IPS-NIHi11 (cell line): ENCODE measurements at places on chromosomes 2 and 18.

- no peak for DNase-seq
Measured at GRCh38 chr2:169330555-169331198, 31.7 kb downstream of the LRP2 start.

GRCh38 chr2:237742191-237742590, 56.4 kb upstream of the RBM44 start:
- DNase-seq = no peak

DNA sequence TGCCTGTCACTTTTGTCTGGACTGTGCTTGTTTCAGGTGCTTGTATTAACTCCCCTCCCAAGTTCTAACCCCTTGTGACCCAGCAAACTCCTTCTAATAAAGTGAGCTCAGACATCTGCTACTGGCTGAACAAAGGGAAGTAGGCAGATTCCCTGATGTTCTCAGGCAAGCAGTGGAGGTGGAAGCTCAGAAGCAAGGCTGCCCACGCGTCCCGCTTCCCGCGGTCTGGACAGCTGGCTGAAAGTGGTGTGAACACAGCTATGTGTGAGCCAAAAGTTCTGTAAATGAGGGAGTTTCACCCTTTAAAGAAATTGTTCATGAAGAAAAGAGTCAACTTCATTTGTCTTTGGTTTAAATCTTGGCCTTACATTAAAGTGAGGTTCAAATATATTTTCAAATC, 40.0 kb downstream of the NAPG start:
- DNase-seq = no peak

- DNase-seq = no peak
Measured at GRCh38 chr2:25316101-25316500, 25.6 kb downstream of the DNMT3A start.

- peak; percentile 96 for DNase-seq
Measured at GRCh38 chr2:238256594-238257104, 16.8 kb upstream of the HES6 start.

DNA sequence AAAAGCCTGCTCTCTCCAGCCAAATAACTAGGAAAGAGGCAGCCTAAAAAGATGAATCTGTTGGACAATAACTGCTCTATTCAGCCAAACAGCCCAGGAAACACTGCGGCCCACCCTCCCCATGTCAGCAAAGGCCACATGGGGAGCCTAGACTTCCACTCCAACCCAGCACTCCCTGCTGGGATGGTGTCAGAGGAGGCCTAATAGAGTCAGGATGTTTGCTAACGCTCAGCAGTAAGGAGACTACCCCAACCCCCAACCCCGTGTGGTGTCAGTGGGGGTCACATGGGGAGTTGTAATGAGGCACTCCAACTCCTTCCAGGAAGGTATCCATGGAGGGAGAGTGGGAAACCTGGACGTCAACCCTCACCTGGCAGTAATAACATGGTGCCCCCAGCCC, 41.6 kb downstream of the ZBTB7C start:
- no peak for DNase-seq

GRCh38 chr2:37733251-37733650, 61.8 kb upstream of the CDC42EP3 start:
- no peak for DNase-seq

GRCh38 chr2:42217914-42218313, 48.8 kb downstream of the EML4 start:
- no peak for DNase-seq

DNA sequence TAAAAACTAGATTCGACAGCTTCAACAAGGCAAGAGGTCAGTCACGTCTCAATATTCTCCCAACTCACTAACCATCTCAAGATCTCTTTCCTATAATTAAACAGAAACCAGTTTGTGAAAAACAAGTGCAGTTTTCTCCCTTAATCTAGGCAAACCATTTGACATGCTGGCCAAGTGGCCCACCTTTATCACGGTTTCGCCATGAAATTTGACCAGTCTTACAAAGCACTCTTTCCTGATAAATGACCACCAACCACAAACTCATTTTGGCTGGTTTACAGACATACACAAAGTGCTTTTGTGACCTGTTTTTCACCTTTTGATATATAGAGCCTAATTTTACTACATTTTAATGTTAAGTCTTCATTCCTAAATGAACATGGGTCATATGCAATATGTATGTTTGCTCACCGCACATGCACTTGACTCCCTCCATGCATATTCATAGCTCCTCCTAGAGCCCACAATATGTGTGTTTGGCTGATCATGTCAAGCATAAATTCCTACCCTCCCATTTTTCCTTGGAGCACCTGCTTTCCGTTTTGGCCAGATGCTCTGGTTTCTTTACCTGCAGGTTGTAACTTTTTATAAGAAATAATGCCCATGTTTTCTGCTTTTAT, 385.1 kb downstream of the RAD51AP2 start:
- no peak for DNase-seq

- DNase-seq = peak; percentile 94
Measured at GRCh38 chr18:12307701-12308385, at the start of gene TUBB6. TUBB6 (plus strand) TSS chr18:12308241; CDS start chr18:12308293, 52 bp downstream.

DNA sequence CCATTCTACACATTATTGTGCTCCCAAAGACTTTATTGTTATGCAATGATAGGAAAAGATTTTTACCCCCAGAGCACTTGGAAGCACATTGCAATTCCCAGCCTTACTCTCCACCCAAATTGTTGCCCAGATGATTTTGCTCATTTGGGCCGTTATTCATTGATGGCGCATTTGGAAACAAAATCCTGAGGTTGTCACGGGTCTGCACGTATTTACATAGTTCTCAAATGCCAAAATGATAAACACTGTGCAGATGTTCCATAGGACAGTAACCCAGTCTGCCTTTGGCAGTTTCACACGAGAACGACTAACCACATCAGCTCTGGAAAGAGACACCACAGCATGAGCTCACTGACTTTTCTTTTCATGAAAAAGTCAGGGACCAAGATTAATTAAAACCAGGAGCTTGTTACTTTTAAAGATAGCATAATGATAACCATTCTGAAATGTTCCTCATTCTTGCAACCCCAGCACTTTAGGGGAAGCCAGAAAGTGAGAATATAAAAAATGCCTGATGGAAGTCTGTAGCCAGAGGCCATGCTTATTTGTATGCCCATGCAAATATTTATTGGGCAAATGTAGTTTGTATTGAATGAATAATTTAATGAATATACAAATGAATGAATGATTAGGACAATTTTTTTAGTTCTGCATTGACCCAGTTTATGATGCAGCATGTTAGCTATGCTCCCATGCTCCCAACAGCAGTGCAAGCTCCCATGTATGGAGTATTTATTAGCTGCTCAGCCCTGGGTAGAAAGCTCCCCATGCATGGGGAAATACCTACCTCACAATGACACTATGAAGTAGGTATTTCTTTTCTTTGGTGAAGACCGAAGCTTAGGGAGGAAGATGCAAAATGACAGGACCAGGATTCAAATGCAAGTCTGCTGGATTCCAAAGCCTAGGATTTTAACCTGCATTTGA, 84.6 kb downstream of the MAIP1 start:
- no peak for DNase-seq

- no peak for DNase-seq
Measured at GRCh38 chr2:55165626-55166025, 66.5 kb downstream of the CLHC1 start.

DNA sequence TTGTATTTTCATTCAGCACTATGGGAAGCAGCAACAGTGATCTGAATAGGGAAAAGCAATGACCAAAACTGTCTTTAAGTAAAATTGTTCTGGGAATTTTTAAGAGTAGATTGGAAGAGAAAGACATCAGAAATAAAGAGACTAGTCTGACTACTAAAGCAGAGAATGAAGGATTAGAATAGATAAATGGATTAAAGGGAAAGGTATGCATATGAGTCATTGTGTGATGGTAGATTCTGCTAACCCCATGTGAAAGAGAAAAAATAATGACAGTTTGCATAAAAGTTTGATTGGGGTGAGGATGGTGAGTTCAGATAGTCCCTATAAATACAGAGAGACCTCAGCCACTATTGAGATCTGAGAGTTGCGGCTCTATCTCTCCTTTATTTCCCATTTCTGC, 139.6 kb upstream of the DCC start:
- DNase-seq = no peak

DNA sequence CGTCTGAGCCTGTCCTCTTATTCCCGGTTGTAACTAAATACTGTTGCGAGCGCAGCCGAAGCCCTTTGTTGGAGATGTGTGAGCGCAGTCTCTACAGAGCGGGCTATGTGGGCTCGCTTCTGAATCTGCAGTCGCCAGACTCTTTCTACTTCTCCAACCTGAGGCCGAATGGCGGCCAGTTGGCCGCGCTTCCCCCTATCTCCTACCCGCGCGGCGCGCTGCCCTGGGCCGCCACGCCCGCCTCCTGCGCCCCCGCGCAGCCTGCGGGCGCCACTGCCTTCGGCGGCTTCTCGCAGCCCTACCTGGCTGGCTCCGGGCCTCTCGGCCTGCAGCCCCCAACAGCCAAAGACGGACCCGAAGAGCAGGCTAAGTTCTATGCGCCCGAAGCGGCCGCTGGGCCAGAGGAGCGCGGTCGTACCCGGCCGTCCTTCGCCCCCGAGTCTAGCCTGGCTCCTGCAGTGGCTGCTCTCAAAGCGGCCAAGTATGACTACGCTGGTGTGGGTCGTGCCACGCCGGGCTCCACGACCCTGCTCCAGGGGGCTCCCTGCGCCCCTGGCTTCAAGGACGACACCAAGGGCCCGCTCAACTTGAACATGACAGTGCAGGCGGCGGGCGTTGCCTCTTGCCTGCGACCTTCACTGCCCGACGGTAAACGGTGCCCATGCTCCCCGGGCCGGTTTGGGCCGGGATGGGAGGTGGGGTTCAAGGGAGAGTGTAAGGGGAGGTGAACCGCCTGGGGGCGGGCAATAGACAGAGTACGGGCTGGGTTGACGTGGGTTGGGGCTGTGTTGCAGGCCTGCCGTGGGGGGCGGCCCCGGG, at the start of gene HOXD12:
TSS of gene HOXD12 (plus strand) at position 68 of the 819 bp plus-strand sequence. CDS start at position 75, 7 bp downstream.
- no peak for DNase-seq
